ENCODE measurements at places on chromosomes 3 and 15.

GRCh38 chr3:169478566-169479313 lies 184.8 kb downstream of the MECOM start:
- no peak for DNase-seq

DNA sequence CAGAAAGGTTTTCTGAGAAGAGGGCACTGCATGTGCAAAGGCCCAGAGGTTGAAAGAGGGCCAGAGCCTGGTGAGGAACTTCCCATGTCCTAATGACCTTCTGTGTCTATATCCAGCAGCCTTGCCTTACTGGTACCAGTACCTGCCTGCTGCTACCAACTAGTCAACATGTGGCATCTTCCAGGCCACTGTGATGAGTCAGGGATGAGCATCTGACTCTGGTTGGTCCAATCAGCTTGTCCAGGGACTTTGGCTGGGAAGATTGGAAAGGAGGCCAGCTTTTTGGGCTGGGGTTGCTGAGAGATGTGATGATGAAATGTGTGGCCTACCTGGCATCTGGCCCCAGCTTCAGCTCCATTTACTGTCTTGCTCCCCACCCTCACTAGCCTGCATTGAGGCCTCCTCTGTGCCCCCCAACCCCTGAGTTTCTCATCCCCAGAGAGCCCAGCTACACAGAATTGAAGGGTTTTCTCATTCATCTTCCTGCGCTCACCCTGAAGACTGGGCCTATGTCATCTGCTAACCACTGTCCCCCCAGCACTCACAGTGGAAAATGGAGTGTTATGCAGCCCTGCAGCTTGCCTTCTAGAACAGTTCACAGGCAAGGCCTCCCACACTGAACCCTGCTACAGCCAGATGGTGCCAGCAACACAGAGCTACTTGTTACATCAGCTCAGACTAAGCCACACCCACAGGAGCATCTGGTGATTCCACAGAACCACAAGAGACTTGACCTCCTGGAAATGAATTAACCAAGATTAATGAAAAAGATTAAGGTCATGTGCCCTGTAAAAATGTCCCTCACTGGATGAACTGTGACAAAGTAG lies 1.3 kb upstream of the TWF2 start:
- DNase-seq = peak; percentile 94

- no peak for DNase-seq
These were observed 165.7 kb upstream of the ADAMTS9 start for GRCh38 chr3:64853456-64853855.

- DNase-seq = no peak
These were observed 250.8 kb upstream of the THBS1 start for GRCh38 chr15:39330061-39330460.

- DNase-seq = no peak
These were observed 8.7 kb upstream of the LRTM1 start for GRCh38 chr3:54936561-54936960.

- no peak for DNase-seq
These were observed 2.1 kb downstream of the RPP25 start for GRCh38 chr15:74954515-74954914.

Data from lower leg skin (tissue), 4 donors.